ENCODE measurements at places on chromosomes 16 and 17. TPM values are rescaled to one million over a fixed set of nuclear protein-coding genes. Genes with fewer than 3 reads are reported as not detected.

Gene MYH1
- total RNA-seq = not detected

Gene AIPL1
- not detected for total RNA-seq

Gene PNMT
- total RNA-seq = 0.76 TPM

Gene MPHOSPH6
- total RNA-seq = 26.7 TPM

Gene CAVIN1
- not detected for total RNA-seq

Gene ZACN
- total RNA-seq = 0.37 TPM

Gene CAPN15
- total RNA-seq = 68.0 TPM

Gene C1QTNF8
- not detected for total RNA-seq

Gene ADAMTS18
- not detected for total RNA-seq

- DNase-seq = peak; percentile 52
These were observed 108.5 kb upstream of the CCL2 start for GRCh38 chr17:34146440-34147043.

- DNase-seq = no peak
These were observed 39.0 kb downstream of the CA4 start for GRCh38 chr17:60188759-60189158.

DNA sequence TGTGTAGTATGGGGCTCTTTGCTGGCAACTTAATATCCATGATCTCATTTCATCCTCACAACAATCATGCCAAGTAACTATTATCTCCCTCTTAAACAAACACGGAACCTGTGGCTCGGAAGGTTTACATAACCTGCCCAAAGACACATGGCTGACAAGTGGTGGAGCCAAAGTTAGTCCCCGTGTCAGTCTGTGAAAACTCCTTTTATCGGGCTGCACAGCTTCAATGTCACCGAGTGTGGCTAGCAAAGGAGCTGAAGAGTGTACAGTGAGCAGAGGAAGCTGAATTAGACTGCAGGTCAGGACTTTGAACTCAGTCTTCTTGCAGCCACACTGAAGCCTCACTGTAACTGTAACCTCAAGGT lies 80.3 kb downstream of the PARN start:
- DNase-seq = no peak

DNA sequence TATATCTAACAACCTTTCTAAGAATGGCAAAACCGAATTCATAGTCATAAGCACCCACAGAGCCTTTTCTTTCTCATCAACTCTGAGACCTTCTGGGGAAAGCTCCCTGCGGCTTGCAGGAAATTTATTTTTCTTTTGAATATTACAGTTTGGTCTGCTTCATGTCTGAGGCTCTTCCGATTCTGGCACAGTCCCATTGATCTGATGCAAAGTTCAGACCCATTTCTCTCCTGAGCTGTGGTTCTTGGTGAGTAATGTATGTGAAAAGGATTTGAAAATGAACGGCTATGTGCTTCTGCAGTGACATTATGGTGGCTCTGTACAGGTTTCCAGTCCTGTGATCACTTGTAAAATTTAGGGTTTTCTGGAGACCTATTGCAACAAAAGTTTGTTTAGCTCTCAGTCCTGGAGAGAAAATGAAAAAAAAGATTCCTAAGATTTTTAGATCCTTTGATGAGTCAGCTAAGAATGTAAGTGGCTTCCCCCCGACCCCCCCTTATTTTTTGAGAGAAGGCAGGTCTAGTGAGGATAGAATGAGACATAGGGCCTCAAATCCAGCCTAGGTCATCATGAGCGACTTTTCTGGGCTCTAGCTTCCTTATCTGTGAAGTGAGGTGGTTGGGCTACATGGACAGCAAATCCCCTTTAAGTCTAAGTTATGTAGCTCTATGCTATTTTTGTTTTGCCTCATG lies 4.6 kb downstream of the GAN start:
- DNase-seq = no peak

DNA sequence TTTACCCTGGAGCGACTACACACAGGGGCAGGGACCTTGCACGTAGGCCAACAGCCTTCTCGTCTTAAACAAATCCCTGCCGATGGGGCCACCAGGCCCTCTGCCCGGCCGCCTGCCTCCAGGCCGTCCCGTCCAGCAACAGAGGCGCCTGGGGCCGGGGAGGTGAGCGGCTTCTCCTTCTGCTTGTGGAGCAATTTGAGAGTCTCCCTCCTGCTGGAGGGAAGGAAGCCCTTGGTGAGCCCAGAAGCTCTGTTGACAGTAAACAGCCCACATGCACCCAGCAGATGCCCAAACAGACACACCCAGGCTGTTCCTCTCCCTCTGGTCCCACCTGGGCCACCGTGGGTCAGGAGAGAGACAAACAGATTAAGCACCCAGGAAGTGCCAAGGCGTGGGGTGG lies 8.1 kb downstream of the SLC43A2 start:
- no peak for DNase-seq

DNA sequence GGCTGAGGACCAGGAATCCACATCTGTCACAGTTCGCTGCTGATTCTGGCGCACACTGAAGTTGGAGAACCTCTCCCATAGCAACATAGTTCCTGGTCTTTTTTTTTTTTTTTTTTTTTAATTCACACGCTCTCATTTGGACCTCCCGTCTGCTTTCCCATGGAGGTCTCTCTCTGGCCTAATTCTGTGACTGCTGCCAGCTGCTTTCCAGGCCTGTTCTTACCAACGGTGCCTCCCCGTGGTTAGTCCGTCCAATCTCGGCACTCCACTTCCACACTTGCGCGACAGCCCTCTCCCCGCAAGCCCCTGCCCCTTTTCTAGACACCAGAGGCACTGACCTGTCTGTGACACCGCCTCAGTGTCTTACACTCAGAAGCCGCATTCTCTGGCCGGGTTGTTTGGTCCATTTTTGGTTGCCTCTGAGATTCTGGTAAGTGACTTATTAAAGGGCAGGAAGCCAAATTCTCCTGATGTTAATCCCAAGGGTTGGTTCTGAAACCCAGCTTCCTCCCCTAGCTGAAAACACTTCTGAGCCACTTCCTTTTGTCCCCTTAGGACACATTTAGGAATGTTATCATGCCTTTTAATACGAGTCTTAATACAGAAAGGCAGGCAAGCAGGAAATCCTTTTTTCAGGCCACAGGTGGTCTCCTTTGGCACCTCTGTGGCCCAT lies 1.1 kb upstream of the AKTIP start:
- DNase-seq = peak; percentile 53

GRCh38 chr16:67200491-67200890 lies 1.6 kb downstream of the ELMO3 start:
- DNase-seq = no peak

GRCh38 chr16:72099377-72099818 lies 5.8 kb downstream of the DHX38 start:
- peak; percentile 66 for DNase-seq

DNA sequence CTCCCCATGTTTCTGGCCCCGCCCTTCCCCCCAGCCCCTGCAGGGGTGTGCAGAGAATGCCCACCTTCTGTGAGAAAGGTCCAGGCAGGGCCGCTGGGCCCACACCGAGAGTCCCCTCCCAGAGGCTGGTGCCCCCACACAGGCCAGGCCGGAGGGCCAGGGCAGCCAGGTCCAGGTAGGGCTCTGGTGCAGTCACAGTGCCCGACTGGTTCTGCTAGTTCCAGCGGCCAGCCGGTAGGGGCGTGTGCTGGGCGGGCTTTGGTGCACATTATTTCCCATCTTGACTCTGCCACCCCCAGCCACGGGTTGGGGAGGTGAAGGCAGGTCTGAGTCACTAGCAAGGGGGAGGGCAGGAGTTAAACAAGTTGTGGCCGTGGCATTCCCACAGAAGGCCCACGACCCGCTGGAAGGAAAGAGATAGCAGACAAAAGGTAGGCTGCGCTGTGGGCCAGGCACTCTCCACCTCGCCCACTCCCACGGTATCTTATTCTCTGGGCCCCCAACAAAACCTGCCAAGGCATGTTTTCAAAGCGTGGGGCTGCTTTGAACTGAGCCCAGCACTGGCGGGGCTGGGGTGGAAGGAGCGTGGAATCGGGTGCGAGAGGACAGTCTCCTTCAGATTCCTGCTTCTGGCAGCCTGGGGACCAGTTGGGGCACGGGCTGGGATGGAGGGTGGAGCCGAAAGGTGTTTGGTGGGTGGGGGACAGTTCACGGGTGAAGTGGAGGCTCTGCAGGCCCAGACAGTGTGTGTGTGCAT lies 1.9 kb downstream of the EPN3 start:
- no peak for DNase-seq

- no peak for DNase-seq
These were observed 12.9 kb upstream of the MTMR4 start for GRCh38 chr17:58527306-58527705.

- DNase-seq = no peak
These were observed 9.1 kb upstream of the SLC35B1 start for GRCh38 chr17:49716668-49717364.

DNA sequence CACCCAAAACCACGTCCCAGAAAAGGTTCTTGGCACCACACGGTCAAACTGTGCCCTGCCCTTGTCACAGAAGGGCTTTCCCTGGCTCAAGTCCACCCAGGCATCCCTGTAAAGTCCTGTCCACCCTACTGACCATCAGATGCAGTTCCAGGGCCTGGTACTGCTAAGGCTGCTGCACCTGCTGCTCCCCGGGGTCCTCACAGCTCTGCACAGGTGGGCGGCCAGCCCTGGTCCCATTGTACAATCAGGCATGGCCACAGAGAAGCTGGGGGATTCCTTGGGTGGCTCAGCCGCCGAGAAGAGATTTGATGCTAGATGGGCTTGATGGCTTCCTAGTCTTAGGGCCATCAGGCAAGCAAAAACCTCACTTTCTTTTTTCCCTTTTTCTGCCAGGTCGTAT lies 15.3 kb downstream of the ABCA3 start:
- DNase-seq = no peak

DNA sequence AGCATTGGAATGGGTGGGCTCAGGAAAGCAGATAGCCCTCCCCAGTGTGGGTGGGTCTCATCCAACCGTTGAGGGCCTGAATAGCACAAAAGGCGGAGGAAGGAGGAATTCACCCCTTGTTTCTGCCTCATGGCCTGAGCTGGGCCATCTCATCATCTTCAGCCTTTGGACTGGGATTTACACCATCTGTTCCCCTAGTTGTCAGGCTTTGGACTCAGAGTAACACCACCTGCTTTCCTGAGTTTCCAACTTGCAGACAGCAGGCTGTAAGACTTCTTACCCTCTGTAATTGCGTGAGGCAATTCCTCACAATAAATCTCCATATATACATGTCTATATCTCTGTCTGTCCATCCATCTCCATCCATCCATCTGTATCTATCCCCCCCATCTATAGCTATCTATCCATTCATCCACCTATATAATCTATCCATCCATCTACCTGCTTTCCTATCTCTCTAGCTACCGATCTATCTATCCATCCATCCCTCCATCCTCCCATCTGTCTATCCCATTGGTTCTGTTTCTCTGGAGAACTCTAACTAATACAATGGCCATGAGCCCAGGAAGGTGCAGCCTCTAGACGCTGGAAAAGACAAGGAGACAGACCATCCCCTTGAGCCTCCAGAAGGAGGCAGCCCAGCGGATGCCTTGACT lies 21.3 kb downstream of the DNAH17 start:
- no peak for DNase-seq

DNA sequence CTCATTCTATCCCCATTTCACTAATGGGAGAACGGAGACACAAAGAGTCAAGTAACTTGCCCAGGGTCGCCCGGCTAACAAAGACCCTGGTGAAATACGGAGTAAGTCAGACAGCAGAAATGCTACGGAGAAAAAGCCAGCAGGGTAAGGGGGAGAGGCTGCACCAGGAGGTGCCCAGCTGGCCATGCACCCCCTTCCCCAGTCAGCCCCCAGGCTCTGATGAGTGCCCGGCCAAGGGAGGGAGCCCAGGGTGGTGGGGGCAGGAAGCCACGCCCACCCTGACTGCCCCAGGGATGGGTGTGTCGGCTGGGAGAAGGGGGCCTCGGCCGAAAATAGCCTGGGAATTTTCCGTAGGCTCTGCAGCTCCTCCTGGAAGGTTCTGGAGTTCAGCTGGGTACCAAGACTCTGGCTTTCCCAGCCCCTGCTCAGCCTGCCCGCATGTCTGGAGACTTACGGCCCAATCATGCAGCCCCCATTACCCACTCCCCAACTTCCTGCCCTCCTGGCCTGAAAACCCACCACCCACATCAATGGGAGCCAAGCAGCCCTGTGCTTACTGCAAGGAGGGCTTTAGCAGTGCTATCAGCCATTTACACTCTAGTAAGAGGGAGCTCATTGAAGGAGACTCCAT lies 4.2 kb downstream of the CARHSP1 start:
- DNase-seq = no peak

DNA sequence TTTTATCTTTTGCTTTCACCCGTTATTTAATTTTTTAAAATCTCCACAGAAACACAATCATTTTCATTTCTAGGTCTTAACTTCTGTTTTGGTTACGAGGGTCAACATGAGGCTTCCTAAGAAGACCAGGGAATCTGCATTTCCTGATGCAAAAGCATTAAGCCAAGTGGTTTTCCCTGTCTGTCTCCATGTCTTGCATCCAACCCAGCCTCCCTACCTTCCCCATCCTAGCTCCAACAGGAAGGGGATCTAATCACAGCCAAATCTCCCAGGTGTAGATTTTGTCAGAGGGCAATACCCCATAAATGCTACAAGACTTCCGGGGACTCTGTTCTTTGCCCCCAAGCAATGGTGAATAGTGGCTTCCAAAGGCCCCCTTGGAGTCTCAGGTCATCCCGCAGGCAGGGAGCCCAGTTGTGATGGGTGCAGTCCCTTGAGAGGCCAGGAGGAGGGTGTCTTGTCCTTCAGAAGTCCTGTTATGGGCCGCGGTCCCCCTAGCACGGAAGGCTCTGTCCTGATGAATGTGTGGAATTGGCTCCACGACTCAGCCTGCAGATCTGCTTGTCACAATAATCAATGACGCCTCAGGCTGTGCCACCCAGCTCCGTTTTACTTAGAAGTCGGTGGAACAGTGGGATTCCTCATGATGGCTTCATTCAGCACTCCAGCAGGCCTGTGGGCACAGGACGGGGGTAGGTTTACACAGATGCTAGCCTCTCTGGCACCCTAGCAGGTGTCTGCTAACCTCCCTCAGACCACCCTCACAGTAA lies 141.1 kb downstream of the RGS9 start:
- no peak for DNase-seq

GRCh38 chr17:57279432-57279831 lies 23.1 kb downstream of the MSI2 start:
- DNase-seq = no peak

DNA sequence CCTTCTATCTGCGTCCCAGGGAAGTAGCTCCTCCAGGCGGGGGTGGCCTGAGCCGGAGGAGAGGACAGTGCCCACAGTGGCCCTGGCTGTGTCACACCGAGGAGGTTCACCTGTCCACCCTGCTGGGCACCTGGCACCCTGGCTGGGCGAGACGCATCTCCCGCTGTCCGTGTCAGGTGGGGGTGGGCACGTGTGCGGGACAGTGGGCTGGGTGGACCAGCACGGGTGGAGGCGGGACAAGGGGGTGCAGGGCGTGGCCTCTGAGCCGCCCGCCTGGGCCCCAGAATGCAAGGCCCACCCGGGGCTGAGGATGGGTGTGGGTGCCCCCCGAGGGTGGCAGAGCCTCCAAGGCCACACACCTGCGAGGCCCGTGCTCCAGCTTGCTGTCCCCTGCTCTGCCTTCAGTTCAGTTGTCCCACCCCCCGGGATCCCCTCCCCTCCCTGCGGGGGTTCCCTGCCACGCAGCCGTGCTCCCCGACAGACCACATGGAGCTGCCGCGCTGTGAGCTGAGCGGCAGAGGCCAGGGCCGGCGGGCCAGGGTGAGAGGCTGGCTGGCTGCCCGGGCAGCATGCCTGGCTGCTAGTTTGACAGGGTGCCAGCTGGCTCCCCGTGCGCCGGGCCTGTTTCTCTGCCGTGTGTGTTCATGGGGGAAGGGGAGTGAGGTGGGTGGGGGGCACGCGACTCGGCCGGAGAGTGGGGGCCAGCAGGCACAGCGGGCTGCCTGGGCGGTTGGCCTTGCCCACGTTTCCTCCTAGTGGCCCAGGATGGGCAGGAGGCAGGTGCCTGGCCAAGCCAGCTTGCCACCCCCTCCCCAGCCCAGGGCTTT lies 33.9 kb downstream of the BAHCC1 start:
- DNase-seq = peak; percentile 52

Measured in B cell (primary cell).